Ureter (tissue), 1 donor: ENCODE measurements at places on chromosomes 16 and 17. TPM values are rescaled to one million over a fixed set of nuclear protein-coding genes. Genes with fewer than 3 reads are reported as not detected.

Gene SECTM1
- total RNA-seq: 12.6 TPM

Gene MYO1D
- 75.8 TPM for total RNA-seq

Gene EPX
- total RNA-seq: not detected

Gene KRT20
- total RNA-seq: 4.7 TPM

Gene ITGA2B
- total RNA-seq: 1.1 TPM

Gene ADGRG1
- 201 TPM for total RNA-seq
